Smooth muscle cell of the brain vasculature (primary cell): ENCODE measurements at places on chromosomes 3 and 15.

- DNase-seq: no peak
Measured at GRCh38 chr15:50452927-50453326, 28.7 kb downstream of the USP8 start.

GRCh38 chr3:55269636-55270035 lies 217.5 kb downstream of the WNT5A start:
- no peak for DNase-seq

DNA sequence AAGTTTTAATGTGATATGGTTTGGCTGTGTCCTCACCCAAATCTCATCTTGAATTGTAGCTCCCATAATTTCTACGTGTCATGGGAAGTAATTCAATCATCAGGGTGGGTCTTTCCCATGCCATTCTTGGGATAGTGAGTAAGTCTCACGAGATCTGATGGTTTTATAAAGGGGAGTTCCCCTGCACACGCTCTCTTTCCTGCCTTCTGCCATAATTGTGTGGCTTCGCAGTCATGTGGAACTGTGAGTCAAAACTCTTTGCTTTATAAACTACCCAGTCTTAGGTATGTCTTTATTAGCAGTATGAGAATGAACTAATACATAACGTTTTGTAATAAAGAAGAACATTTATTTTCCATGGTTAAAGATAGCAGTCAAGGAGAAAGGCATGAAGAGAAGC lies 39.2 kb upstream of the GOLIM4 start:
- no peak for DNase-seq

GRCh38 chr3:48847504-48848423 lies at the start of gene PRKAR2A:
Gene PRKAR2A, minus strand, starts transcription at chr3:48847874. Its CDS starts 278 bp downstream, at chr3:48847596.
- DNase-seq: peak; percentile 81

GRCh38 chr3:30984855-30985749 lies 90.6 kb upstream of the GADL1 start:
- DNase-seq: no peak

DNA sequence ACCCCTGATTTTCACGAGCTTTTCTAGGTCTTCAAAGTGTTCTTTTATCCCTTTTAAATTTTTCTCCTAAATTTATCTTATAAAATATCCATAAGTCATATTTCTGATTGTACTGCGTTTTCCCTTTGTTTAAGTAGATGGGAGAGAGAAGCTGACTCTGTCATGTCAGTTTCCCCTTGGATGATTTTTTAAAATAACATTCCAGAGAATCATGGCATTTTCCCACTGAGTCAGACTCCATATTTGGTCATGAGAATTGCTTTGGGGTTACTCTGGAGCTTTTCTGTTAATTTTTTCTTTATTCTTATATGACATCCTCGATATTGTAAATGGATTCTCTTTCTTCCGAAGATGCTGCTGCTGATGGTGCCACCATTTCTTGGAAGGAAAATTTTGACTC lies 28.6 kb upstream of the UMPS start:
- peak; percentile 37 for DNase-seq

DNA sequence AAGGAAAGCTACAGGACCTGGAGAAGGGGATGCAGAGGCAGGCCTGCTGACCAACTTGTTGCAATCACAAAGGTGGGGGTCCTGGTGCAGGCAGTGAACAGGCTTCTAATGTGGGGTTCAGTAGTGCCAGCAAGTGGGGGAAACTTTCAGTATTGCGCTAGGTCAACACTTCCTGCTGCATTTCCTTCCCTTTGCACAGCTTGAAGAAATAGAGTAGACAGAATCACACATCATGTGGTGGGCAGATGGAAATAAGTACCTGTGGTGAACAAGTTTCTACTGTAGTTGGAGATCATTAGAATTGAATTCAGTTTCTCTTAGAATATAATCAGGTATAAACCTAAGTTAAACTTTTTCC lies 63.4 kb downstream of the RGMA start:
- DNase-seq: no peak

DNA sequence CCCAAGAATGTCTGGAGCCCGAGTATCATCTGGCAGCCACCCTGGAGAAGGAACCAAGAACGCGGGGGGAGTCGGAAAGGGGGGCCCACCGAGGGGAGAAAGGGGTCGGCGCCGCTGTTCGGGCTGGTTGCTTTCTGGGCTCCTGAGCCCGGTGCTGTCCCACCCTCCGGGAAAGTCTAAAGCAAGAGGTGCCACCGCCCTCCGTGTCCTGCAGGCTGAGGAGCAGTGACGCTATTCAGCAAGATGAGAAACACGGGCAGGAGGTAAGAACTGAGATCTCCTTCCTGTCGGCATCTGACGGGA lies 234.8 kb downstream of the XXYLT1 start:
- DNase-seq: no peak

GRCh38 chr3:100611221-100611620 lies 1.8 kb downstream of the ADGRG7 start:
- no peak for DNase-seq

GRCh38 chr3:74124782-74125181 lies 489.7 kb downstream of the CNTN3 start:
- DNase-seq: no peak

GRCh38 chr3:120879411-120879810 lies 28.6 kb upstream of the STXBP5L start:
- DNase-seq: no peak

- no peak for DNase-seq
Measured at GRCh38 chr3:140552898-140553297, 125.0 kb upstream of the TRIM42 start.

- no peak for DNase-seq
Measured at GRCh38 chr3:71916747-71917369, 131.9 kb upstream of the PROK2 start.

- DNase-seq: no peak
Measured at GRCh38 chr15:81381720-81382119, 7.7 kb upstream of the TMC3 start.

- no peak for DNase-seq
Measured at GRCh38 chr15:57460208-57460816, 84.0 kb downstream of the CGNL1 start.

DNA sequence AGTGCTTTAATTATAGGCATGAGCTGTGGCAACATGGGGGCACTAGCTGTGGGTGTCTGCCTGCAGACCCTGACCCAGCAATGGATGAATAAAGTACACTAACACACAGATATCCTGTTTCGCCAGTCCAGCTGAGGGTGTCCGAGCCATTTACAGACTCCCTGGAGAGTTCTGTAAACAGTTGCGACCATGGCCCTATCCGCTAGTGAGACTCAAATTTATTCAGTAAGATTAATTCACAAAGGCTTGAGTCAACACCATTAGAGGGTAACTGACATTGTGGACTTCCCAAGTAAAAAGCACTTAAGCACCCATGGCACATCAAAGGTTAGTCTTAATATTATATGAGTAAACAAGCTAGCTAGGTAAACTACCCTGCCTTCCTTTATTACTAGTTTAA lies 161.6 kb downstream of the TBL1XR1 start:
- DNase-seq: no peak

DNA sequence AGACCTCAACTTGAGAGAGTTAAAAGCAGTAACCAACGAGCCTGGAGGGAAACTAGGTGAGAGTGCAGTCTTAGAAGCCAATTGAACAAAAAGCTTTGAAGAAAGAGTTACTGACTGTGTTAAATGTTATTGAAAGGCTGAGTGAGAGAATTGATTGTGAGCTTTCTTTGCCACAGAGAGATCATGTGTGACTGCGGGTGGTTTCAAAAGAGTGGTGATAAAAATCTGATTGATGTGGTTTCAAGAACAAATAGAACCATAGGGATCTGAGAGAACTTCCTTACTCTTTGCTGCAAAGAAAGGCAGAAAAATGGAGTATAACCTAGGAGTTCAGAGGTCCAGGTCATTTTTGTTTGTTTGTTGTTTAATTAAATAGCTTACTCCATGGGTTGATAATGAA lies 759.9 kb upstream of the ALCAM start:
- no peak for DNase-seq

GRCh38 chr3:150743508-150743907 lies 19.5 kb downstream of the SIAH2 start:
- no peak for DNase-seq

DNA sequence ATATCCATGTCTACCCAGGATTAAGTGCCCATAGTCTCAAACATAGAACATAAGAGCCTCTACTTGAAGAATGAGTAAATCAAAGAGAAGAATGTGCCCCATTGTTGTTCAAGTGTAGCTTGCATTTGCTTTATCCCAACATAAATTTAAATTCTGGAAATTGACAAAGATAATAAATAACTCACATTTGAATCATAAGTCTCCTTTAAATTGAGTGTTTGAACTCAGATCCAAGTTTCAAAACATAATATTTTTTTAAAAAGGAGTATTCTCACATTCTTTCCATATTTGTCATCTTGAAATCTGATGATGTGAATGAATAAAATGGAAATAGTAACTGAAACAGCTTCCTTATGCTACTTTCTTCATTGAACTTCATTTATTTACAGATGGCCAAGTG lies 135.2 kb downstream of the MECOM start:
- no peak for DNase-seq

DNA sequence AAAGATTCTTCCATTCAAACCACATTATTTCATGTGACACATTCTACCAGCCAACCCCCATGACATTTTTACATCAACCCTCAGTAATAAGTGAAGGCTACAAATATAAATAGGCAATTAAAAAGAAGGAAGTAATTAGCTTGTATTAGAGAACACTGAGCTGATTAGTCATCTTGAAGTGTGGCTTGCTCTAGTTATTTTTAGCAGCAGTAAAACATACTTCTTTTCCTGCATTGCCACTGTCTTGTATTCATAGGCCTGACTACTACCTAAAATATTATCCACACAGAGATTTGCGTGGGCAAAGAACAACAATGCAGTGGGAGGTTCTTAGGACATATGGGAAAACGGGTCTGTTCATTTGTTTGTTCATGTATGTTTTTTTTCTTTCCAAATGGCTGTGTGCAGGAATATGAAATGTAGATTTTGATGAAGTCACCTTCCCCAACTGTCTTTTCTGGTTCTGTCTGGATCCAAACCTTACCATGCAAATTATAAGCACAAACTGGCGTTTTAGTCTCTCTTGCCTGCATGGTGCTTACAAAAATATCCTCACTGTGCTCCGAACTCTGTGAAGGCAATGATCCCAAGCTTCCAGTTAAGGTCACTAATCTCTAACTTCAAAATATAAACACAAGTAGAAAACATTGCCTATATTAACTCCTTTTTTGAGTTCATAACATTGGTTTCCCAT lies 31.5 kb upstream of the TM4SF4 start:
- no peak for DNase-seq

DNA sequence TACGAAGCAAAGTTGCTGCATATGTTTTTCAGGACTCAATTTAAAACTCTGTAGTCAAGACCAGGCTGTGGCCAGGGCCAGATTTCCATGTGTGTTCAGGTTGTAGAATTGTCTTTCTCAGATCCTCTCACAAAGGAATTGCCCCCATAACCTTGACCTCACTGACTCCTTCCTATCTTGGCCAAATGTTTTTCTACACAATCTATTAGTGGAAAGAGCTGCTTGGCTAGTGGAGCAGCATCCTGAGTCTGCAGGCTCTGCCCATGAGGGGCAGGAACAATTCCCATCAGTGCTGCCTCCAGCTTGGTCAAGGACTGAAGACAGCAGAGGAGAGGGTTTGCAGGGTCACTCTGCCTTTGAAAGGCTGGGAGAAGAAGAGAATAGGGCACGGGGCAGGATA lies 6.9 kb upstream of the TBC1D21 start:
- no peak for DNase-seq

- DNase-seq: no peak
Measured at GRCh38 chr3:107368654-107369398, 8.4 kb upstream of the CCDC54 start.

DNA sequence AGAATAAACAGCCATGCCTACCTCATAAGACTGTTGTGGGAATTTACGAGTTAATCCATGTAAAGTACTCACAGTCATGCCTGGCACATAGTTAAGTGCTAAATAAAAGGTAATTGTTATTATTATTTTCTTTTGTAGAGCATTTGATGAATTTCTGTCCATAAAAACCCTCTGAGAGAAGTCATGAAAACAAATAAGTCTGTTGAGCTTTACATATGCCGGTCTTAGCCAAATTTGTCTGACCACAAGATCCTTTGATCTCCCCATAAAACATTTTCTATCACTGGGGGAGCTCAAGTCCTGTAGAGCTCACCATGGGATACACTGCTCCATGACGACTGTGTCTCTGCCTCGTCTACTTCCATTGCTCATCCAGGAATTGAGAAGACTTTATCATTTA lies 114.0 kb downstream of the MAGI1 start:
- peak; percentile 43 for DNase-seq

- DNase-seq: no peak
Measured at GRCh38 chr15:43958861-43959330, 132.1 kb downstream of the WDR76 start.

- peak; percentile 18 for DNase-seq
Measured at GRCh38 chr3:171704002-171704401, 106.3 kb downstream of the PLD1 start.

DNA sequence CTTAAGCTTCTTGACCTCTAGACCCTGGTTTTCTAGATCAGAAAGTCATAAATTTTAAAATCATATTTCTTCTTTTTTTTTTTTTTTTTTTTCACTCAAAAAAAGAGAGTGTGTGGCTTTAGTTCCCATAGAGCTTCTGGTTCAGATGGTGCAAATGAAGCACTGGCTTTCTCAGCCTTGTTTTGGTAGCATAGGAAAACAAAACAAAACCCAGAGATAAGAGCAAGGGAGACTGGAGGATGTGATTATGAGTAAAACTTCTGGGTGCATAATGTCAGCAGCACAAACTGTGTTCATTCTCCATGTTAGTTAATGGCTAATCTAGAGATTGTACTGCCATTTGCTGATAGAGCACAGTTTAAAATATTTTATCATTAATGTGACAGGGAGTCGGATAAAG lies 55.4 kb downstream of the RARB start:
- DNase-seq: no peak

DNA sequence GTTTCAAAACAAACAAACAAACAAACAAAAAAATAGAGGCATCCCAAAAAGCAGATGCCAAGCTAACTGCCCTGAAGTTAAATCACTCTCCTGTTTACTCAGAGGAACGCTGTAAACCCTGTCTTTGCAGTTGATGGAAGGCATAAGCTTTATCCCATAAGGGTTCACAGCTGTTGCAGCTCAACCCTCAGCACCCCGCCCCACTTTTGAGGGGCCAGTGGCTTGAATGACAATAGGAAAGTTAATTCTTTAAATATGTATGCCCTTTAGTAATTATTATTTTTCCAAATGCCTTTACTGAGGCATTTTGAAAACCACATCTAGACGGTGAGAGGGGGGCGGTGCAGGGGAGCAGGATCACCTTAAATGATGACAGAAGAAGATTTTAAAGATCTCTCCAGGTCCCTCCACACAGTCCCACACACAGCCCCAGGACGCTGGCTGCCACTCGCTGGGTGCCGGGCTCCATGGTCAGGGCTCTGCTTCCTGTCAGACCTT lies 272.1 kb downstream of the FAM43A start:
- DNase-seq: no peak

DNA sequence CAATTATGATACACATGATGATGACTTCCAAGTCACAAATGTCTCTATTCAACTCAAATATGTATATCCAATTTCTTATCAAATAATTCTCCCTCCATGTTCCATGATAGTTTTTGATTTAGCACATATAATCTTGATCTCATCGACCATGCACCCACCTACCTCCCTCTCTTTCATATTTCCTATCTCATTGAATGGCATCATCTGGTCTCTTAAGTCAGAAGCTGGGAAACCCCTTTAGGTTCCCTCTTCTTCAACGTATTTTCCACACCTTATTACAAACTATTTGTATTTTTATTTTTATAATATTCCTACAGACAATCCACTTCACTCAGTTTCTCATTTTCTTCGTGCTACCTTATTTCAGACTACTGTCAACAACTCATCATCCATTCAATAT lies 56.9 kb upstream of the DPH6 start:
- DNase-seq: no peak
